ENCODE measurements at places on chromosomes 4 and X.
A peak's percentile ranks its signal among the peaks of the same experiment; 100 is the strongest.

DNA sequence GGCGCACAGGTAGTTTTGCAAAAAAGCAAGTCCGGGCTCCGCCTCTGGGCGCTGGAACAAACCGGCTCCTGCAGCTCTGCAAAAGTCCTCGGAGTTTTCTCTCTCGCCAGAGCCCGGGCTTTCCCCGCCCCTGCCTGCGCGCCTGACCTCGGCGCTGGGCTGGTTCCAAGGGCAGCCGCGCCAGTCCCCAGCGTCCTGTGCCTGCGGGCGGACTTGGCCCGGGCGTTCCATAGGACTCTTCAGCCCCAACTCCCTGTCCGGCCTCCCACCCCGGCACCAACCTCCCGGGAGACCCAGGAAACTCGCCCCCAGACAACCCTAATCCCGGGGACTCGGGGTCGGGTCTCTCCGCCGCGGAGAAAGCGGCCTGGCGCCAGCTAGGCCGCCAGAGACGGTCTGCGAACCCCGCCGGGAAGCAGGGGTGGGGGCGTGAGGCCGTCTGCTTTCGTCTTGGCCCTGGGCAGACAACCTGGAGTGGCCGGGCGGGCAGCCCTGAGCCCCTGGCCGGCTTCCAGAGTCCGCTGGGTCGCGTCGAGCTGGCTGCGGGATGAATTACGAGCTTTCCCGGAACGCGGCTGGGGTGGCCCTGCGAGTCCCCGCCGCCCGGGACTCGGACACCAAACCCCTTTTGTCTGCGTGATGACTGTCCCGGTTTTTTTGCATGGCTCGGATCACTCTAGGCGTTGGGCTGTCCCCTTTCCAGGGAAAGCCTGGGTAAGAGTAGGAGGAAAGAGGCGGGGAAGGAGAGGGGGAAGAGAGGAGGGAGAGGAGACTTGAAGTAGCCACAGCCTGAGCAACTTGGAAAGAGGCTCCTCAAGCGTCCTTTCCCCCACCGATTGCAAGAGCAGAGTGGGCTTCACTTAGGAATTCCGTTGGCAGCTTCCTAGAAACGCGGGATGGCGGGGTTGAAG, 916 bp downstream of the MXRA5 start:
- no peak for DNase-seq

GRCh38 chrX:720825-721224, 90.2 kb downstream of the SHOX start:
- no peak for DNase-seq

GRCh38 chrX:68249401-68249831, 183.9 kb downstream of the OPHN1 start:
- DNase-seq, result no peak

DNA sequence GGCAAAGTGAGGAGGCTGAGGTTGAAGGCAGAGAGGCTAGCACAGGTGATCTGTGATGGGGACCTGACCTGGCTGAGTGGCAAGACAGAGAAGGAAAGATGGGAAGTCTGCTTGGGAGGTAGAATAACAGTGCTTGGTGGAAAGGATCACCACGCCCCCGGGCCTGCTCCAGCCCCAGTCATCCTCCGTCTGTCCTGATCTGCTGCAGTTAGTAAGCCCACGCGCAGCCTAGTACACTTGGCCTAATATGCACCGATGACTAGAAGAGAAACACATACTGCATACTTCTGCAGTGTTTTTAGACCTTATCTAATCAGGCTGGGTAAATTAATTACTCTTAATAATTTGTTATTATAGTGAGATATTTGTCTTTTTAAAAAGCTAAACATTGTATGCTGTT, 103.7 kb upstream of the KLF3 start:
- no peak for DNase-seq

GRCh38 chr4:147418226-147418625, 62.7 kb upstream of the EDNRA start:
- DNase-seq, result no peak

DNA sequence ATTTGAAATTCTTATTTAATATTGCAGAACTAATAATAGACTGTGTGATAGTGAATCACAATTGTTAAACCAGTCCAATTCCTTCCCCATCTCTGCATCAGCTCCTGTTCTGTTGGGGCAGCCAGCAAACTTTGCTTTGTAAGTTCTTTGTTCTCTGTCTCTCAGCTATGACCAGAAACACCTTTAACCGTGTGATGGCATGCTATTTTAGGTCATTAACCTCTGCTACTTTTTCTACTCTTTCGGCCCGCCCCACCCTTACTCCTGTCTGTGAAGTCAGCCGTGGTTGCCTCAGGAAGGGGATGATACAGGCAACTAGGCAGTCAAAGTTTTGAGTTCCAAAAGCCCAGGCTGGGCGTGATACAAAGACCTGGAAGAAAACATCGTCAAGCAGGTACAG, 51.3 kb upstream of the EGFL6 start:
- no peak for DNase-seq

- DNase-seq, result no peak
Measured at GRCh38 chr4:85864259-85865205, 389.6 kb downstream of the ARHGAP24 start.

DNA sequence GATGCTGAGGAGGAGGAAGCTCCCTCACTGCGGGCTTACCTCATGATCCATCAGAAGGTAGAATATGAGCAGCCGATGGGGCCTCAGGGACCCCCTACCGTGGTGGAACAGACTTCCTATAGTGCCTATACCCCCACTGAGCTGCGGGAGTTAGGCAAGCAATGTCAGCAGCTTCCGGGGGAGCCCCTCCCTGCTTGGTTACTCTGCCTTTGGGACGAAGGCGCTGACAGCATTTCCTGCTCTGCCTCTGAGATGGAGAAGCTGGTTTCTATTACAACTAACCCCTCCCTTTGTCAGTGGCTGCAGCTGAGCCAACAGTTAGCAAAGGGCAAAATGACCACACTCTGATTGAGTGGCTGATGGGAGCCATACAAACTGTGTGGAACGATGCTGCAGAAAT, 430.7 kb downstream of the IDS start:
- peak; percentile 20 for DNase-seq

All from SHP77 (cell line).